ENCODE measurements at places on chromosomes 3 and 15.

DNA sequence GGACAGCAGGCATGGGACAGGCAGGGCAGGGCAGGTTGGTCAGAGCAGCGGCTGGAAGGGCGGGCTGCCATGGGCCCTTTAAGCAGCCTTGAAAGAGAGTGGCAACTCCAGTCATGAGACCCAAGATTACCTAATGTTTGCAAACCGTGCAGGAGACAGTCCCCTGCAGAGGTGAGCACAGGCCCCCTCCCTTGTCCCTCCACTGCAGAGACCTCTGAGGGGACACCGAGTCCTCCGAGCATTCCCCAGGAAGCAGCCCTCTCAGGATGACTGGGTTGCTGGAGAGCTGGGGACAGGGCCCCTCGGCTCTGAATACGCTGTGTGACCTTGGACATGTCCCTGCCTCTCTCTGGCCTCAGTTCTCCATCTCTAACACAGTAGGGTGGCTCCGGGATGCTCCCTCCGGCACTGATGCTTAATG is 81.4 kb downstream of the IQSEC1 start:
- DNase-seq = no peak

DNA sequence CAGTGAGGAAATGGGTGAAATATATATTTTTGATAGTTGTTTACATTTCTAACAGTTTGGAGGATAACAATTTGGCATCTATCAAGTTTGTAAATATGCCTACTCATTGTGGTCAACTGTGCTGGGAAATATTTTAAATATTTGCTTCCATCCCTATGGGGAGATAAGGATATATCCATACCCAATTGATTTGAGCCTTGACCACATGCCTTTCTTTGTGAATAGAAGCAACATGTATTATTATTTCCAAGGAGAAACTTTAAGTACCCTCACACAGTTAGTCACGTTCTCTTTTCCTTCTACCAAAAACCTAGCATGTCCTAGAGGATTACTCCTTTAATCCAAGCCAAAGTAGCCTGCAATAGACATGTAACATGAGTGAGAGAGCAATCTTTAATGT is 245.4 kb upstream of the CBLB start:
- no peak for DNase-seq

DNA sequence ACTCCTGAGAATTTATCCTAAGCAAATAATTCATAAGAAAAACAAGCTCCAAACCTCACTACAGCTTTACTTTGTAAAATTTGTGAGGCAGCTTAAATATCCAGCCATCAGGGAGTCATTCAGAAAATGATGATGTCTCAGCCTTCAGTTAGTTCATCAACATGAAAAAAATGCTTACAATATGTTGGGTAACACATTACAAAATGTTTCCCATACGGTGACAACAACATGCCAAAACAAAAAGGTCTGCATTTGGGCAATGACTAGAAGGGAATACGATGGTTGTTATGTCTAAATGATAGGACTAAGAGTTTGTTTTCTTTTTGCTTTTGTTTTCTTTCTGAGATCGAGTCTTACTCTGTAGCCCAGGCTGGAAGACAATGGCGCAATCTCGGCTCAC is 47.0 kb upstream of the CFAP161 start:
- no peak for DNase-seq

DNA sequence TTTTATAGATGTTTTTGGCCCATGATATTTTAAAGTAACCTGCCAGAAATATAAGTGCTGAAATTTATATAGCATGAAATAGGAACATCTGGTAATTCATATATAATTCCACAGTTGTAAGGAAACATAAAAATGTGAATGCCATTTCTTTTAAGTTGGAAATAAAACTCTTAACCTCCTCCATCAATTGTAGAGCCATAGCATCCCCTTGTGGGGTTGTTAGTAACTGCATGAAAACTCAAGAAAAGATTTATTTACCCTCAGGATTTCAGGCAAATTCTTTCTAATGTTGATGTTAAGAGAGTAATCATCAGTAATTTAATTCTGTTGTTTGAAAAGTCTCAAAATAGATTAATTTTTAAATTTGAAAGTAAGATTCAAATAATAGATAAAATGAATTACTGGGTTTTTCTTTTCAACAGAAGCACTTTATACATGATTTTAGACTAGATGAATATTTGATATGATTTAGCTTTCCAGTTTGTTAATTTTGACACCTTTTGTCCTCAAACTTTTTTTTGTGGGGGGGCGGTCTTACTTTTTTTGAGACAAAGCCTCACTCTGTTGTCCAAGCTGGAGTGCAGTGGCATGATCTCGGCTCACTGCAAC is 74.7 kb downstream of the RASA2 start:
- no peak for DNase-seq

- no peak for DNase-seq
Measured at GRCh38 chr3:17118771-17119170, 234.0 kb downstream of the PLCL2 start.

DNA sequence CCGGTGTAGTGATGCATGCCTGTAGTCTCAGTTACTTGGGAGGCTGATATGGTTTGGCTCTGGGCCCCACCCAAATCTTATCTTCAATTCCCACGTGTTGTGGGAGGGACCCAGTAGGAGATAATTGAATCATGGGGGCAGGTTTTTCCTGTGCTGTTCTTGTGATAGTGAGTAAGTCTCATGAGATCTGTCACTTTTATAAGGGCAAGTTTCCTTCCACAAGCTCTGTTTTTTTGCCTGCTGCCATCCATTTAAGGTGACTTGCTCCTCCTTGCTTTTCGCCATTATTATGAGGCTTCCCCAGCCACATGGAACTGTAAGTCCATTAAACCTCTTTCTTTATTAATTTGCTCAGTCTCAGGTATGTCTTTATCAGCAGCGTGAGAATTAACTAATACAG is 566.7 kb upstream of the NECTIN3 start:
- no peak for DNase-seq

GRCh38 chr15:50552238-50552637 is 5.8 kb upstream of the USP50 start:
- DNase-seq = no peak

GRCh38 chr3:126245811-126246727 is 65.7 kb upstream of the ALDH1L1 start:
- no peak for DNase-seq

DNA sequence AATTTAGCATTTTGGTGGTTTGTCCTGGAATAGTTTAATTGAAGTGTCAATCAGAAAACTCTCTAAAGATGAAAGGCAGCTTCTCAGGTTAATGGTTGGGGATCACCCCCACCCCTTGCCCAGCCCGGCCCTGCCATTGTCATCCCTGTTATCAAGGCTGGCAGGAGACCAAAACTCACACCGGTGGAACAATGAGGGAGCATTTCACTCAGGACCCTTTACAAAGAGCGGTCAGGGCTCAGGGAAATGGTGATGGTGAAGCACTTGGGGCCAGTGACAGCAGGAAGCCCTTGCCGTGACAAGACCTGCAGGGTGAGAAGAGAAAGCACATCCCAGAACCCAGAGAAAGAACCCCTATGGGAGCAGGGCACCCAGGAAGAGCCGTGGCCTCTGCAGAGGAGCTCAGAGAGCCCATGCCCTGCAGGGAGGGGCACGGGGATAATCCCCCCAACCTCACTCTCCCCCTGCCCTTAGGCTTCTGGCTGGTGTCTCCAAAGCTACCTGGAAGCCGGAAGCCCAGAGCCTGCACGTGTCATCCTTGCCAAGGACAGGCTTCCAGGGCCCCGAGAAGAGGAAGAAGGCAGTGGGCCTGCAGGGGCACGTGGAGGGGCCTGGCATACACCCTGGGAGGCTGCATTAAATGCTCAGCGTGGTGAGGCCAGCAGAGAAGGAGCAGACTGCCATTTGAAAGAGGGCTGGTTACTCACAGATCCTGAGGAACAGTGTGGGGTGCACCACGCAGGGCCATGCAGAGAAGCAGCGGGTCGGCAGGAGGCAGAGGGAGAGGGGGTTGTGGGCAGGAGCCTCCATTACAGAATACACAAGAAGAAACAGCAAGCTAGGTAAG is 80.6 kb upstream of the PRR20G start:
- DNase-seq = no peak

- DNase-seq = no peak
Measured at GRCh38 chr3:104385421-104385820, 981.3 kb upstream of the ALCAM start.

DNA sequence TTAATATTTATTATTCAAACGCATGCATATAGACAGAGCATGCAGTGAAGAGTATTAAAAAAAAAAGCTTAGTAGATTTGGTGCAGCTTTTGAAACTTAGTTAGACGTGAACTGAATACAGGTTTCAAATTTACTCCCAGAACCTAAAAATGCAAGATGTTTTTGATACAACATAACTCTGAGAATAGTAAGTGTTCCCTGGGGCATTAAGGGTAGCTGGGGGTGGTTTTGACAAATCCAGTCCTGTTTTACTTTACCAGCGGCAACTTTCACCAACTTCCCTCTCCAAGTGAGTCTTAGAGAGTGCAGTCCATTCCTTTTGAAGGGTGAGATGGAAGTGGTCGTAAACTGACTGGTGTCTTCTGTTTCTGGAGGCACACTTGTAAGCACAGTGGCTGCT is 11.2 kb downstream of the NCBP2 start:
- no peak for DNase-seq

- DNase-seq = no peak
Measured at GRCh38 chr3:39426312-39426711, 19.8 kb downstream of the RPSA start.

GRCh38 chr3:63462732-63463131 is 184.6 kb downstream of the SYNPR start:
- DNase-seq = no peak

- DNase-seq = no peak
Measured at GRCh38 chr3:114436182-114436581, 142.4 kb downstream of the TIGIT start.

GRCh38 chr15:101115393-101115785 is 136.5 kb downstream of the CHSY1 start:
- no peak for DNase-seq

- no peak for DNase-seq
Measured at GRCh38 chr3:55795296-55795695, 308.2 kb upstream of the WNT5A start.

Measured in activated CD8-positive, alpha-beta memory T cell treated with anti-CD3 and anti-CD28 coated beads for 1 hour (primary cell).